ENCODE measurements at places on chromosomes 11 and 22. TPM values are rescaled to one million over a fixed set of nuclear protein-coding genes. Genes with fewer than 3 reads are reported as not detected.

The APOL4 gene
- 29.0 TPM for total RNA-seq

The SLC22A9 gene
- total RNA-seq, result not detected

The ART1 gene
- 1.0 TPM for total RNA-seq

The GRM5 gene
- total RNA-seq, result 0.21 TPM

The SCUBE1 gene
- 16.6 TPM for total RNA-seq

The NUMA1 gene
- total RNA-seq, result 200 TPM

The SYT7 gene
- total RNA-seq, result 3.8 TPM

The ZBTB44 gene
- total RNA-seq, result 59.8 TPM

The OR2AT4 gene
- total RNA-seq, result not detected

The FADD gene
- total RNA-seq, result 23.0 TPM

The CYB5R3 gene
- total RNA-seq, result 219 TPM

The CYTH4 gene
- total RNA-seq, result 45.4 TPM

The CLMP gene
- 15.1 TPM for total RNA-seq

The PKDREJ gene
- total RNA-seq, result not detected

The C11orf42 gene
- not detected for total RNA-seq

The PTPN5 gene
- total RNA-seq, result 0.80 TPM

The SPA17 gene
- 8.5 TPM for total RNA-seq

The CCDC89 gene
- 1.6 TPM for total RNA-seq

The SART1 gene
- 51.0 TPM for total RNA-seq

The CARS1 gene
- total RNA-seq, result 40.2 TPM

The TBX1 gene
- total RNA-seq, result 13.5 TPM

The MS4A4E gene
- total RNA-seq, result 2.7 TPM

The GGT5 gene
- 29.4 TPM for total RNA-seq

The ADM2 gene
- 1.5 TPM for total RNA-seq

The SCARF2 gene
- 12.6 TPM for total RNA-seq

The GUCY1A2 gene
- total RNA-seq, result 23.5 TPM

The SUSD2 gene
- total RNA-seq, result 200 TPM

The CCDC81 gene
- 4.8 TPM for total RNA-seq

The CLTCL1 gene
- 6.8 TPM for total RNA-seq

The C11orf52 gene
- 14.6 TPM for total RNA-seq

All from lower lobe of right lung (tissue), 2 donors.